ENCODE measurements at places on chromosomes 5 and 9. TPM values are rescaled to one million over a fixed set of nuclear protein-coding genes. Genes with fewer than 3 reads are reported as not detected.

DNA sequence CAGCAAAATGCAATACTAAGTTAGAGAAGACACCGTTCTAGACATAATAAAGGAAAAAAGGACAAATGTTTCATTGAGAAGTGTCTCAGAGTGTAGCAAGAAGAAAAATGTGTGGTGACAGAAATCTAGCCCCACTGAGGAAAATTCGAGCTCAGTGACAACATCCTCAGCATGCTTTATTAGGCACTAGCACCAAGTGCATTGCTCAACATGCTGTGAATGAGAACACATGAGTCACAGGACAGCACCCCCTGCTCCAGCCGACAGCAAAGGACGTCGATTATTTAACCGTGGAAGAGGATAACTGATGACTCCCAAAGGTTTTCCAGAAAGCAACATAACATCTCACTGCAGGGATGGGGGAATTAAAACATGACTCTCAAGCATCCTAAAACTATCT lies 182.7 kb downstream of the GNAQ start:
- no peak for DNase-seq

DNA sequence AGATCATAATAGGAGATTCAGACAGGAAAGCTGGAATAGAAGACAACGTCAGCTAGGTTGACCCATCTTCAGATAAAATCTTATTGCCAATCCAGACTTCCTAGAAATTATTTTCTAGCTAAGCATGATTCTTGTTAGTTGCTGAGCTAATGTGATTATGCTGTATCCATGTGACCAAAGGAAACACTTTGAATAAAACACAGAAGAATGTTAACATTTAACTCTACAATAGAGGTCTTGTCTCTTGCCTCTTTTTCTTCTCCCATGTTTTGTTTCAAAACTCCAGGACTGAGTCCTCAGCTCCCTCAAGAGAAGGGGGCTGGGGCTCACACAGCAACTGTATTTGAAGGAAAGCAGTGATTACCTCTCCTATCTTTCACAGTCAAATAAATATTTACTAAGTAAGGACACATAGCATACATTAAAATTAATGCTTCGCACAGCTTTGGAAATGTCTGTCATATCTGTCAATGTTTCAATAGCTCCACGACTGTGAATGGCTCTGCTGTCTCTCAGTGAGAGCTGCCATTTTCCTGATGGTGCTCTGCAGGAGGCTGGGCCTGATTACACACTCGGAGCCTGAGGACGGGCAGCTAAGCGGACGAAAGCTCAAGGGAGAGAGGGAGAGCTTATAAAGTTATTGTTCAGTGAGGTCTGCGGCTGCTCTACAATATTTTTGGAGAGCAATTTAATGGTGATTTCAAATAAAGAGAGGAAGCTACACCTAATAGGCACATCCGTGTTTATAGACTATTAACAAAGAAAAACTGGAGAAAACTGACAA lies 64.8 kb upstream of the ZNF462 start:
- DNase-seq = no peak

- no peak for DNase-seq
These were observed 41.5 kb downstream of the UBE2R2 start for GRCh38 chr9:33858423-33858822.

DNA sequence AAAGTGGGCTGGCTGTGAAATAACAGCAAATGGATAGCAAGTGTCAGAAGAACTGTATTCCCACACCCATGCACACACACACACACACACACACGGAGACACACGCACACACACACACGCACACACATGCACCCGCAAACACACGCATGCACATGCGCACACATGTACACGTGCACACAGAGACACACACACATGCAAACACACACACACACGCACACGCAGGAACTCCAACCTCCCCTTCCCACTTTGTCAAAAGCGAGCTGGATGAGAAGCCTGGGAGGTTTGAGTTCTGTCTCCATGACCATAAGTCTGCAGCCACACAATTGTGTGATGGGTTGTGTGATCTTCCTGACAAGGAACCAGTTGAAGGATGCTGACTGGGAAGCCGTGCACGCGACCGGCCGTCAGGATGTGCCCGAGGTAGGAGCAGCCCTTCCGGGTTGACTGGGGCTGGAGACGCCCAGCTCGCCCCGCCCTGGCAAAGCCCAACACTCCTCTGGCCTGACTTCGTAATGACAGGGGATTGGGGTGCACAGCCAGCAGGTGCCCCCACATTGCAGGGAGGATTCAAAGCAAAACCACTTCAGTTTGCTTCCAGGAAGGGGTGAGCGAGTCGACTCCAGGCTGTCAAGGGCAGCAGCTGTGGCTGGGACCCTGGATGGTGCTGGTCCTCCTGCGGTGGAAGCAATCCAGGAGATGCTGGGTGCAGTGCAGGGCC lies 29.3 kb upstream of the NKD2 start:
- peak; percentile 25 for DNase-seq

DNA sequence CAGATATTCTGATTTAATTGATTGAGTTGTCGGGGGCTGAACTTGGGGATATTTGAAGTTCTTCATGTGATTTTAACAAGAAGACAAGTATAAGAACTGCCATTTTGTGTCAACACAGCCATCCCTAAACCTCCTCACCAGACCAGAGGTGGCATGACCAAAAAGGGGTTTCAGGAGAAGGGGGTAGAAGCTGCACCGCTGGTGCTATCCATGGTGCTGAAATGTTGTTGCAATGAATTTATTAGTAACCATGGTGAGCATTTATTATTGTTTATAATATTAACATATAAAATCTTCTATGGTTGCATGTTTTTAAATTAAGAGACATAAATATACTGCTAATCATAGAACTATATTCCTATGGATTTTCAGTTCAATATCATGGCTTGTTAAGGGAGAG lies 72.3 kb downstream of the GNA14 start:
- no peak for DNase-seq

The OR1Q1 gene
- not detected for total RNA-seq

The CNTNAP3 gene
- 2.7 TPM for total RNA-seq
